ENCODE measurements at places on chromosomes 16 and 17.

GRCh38 chr17:40443988-40444899, 994 bp downstream of the IGFBP4 start:
- DNase-seq = no peak

GRCh38 chr16:20984019-20984418, 83.4 kb downstream of the LYRM1 start:
- no peak for DNase-seq

DNA sequence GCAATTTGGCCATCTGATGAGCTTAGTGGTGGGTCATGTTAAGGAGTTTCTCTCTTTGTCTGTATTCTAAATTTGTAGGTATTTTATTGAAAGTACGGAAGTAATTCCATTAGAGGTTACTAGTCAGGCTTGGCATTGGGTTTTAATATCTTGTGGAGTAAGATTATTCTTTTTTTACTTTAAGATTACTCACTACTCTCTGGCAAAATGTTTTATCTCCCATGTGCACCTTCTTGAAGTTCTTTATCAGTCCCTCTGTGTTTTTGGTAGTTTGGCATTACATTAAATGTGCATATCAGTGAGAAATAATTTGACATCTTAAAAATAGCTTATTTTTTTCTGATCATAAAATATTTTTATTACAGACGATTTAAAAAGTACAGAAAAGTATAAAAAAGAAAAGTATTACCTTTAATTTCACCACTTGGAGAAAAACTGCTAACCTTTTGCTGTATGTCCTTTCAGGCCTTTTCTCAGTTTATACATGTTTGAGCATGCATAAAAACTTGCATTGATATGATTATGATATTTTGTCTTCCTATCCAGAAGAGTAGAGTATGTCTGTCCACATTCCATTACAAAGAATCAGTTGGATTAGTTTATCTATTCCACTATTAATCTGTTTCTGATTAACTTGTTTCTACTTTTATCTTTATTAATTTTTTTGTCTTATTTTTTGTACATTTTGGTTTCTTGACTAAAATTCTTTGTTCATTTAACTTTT, 198.3 kb downstream of the SPECC1 start:
- no peak for DNase-seq

DNA sequence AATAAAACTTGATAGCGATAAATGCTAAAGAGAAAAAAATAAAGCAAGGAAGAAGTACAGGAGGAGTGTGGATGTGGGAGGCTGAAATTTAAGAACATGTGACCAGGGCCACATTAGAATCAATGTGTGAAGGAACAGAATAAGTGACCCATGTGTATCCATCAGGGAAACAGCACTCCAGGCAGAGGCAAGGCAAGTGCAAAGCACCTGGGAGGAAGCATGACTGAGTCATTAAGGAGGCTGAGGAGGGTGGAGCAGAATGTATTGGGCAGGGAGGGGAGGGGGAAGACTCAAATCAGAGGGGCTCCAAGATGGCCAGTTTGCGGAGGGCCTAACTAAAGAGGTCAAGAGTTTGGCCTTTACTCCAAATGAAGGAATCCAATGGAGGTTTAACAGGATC, 8.0 kb downstream of the CDR2 start:
- no peak for DNase-seq

- no peak for DNase-seq
Observed at GRCh38 chr16:57297856-57298255, 13.4 kb upstream of the PLLP start.

DNA sequence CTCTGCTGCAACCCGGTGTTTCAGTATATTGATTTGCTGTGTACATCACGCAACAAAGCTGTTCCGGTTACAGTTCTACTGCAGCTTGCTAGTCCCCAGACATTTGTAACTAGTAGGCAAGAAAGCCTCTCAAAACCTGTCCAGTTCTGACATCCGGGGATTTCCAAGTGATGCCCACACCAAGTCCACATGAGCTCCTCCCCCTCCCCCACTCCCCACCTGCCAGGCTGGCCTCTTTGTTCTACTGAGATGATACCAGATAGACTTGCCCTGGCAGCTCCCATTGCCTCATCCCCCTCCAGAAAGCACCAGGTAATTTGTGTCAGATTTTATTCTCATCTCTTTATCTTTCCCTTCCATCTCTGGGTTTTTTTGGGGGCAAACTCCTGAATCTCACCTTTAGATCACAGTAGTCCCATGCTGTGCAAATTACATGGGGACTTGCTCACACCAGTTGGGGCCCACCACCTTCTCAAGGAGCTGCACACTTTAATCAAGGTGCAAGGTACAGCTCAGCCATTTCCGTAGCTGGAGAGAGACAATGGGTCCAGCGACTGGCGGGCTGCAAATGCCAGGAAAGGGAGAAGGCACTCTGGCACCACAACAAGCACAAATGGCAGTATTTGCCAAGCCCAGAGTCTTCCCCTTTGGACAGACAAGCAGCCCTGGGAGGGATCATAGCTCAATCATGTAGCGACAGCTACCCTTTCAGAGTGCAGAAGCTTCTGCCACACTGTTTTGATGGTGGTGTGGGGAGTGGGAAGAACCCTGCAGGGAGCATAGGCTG, 183.1 kb downstream of the CYLD start:
- DNase-seq = no peak

DNA sequence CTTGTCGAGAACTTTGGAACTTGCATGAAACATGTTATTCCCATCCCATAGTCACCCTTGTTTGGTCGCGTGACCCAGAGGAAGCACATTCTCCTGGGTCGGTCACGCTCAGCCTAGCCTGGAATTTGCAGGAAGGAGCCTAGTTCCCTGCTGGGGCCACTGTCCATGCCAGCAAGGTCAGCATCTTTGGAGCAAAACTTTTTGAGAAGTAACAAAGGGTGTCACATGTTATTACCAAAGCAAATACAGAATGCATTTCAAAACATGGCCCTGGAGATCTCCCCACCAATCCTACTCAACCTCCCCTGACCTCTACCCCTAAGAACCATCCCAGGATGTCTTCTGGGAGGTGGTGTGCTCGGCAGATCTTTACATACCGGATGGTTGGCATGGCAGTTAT, 26.2 kb upstream of the IRF8 start:
- DNase-seq = no peak

GRCh38 chr17:4786516-4786915, 352 bp upstream of the VMO1 start:
- no peak for DNase-seq

GRCh38 chr17:81040791-81041337, 5.9 kb downstream of the BAIAP2 start:
- no peak for DNase-seq

DNA sequence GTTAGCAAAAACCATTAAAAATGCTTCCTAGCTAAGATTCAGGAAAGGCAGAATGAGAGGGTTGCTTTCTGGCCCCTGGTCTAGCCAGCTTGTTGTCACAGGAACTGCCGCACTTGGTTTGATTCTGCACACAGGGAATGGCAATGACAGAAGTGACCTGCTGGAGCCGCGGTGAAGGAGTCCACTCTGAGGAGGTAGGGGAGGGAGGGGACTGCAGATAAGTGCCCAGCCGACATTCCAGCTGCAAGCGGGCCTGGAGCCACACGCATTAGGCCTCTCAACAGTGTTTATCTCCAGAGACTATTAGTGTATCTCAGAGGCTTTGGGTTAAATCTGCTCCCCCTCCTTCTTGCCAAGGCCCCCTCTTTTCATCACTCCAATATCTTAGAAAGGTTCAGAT, 38.6 kb downstream of the CDRT15 start:
- no peak for DNase-seq

GRCh38 chr17:80782536-80783427, 208.9 kb upstream of the CHMP6 start:
- DNase-seq = no peak

GRCh38 chr16:8564934-8565345, 25.4 kb downstream of the TMEM114 start:
- DNase-seq = no peak

- no peak for DNase-seq
Observed at GRCh38 chr16:58498341-58499091, 1.4 kb upstream of the NDRG4 start.

DNA sequence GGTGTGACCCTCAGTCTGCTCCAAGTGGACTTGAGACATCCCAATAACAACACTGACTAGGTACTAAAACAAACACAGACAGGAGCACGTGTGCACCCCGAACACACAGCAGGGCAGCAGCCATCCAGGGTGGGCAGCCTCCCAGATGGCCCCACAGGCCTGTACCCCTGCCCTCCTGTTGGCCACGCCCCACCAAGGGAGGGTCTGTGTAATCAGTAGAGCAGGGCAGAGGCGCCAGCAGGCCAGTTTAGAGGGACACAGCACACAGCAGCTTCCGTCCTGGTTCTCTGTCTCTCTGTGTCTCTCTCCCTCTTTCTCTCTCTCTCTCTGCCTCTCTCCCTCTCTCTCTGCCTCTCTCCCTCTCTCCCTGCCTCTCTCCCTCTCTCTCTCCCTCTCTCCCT, 21.4 kb downstream of the ACTG1 start:
- no peak for DNase-seq

GRCh38 chr17:6599364-6599763, 41.1 kb downstream of the KIAA0753 start:
- DNase-seq = no peak

- no peak for DNase-seq
Observed at GRCh38 chr16:9177861-9178260, 86.4 kb downstream of the HAPSTR1 start.

- DNase-seq = no peak
Observed at GRCh38 chr17:34668206-34668605, 88.8 kb downstream of the TMEM132E start.

DNA sequence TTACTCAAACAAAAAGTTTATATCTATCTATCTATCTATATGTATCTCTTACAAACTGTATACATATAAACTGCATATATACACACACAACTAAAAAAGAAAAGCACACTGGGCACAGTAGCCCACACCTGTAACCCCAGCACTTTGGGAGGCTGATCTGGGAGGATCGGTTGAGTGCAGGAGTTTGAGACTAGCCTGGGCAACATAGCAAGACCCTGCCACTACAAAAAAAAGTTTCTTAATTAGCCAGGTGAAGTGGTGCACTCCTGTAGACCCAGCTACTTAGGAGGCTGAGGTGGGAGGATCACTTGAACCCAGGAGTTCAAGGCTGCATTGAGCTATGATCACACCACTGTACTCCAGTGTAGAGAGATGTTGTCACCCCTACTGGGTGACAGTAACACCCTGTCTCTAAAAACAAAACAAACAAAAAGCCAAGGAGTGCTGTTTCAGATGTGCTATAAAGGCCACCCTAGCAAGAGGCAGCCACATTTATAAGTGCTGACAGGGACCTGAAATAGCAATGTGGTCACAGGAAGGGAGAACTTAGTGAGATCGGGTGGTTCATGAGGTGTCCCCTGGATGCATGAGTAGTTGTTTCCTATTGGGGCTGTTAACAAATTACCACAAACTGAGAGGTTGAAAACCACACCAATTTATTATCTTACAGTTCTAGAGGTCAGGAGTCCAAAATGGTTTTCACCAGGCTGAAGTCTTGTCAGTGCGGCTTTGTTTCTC, 4.8 kb downstream of the CD2BP2 start:
- DNase-seq = no peak

GRCh38 chr17:62929320-62929719, 36.7 kb upstream of the TANC2 start:
- DNase-seq = no peak

DNA sequence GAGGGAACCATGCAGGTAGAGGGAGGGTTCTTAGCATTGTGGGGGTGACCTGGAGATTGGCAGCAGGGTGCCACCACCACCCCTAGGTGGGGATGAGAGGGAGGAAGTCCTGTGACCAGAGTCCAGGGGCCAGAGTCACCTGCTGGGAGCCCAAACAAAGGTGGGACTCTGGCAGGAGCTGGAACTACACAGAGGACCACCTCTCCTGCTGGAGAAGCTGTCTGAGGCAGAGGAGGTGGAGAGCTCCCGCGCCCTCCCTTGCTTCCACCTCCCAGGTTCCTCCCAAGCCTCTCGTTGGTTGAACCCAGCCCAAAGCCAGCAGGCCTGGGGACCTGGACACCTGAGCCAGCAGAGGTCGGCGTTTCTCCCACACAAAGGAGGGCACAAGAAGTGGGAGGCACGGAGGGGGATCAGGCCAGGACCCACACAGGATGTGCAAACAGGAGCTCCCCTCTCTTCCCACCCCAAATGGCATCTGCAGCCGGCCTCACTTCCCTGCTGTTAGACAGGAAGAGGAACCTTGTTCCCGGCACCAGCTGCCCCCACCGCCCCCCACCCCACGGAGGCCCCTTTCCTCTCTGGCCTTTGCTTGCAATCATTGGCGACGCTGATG, 154.6 kb downstream of the SEC14L1 start:
- no peak for DNase-seq

DNA sequence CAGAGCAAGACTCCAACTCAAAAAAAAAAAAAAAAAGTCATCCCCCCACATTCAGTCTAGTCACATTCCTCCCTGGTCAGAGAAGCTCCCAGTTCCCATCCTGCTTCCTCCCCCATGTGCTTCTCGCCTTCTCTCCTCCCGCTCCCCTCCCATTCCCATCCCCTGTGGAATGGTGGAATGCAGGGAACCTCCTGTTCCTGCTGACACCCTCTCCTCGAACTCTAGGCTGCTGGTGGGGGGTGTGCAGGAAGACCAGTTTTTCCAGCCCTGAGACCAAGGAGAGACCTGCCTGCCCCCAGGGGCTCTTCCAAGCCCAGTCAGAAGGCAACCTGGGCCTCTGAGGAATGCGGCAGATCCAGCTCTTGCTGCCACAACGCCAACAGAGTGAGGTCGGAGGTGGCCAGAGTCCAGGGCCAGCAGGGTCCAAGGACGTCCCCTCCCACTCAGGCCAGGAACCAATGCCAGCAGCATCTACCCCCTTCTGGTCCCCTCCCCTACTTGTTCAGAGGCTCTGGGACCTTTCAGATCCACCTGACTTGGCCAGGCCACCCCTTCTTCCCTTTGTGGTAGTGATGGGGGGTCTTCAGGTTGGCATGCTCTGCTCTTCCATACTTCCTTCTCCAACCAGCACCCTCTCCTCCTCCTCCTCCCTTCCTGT, 39.3 kb upstream of the TAC4 start:
- DNase-seq = no peak

- DNase-seq = no peak
Observed at GRCh38 chr16:5791011-5791657, 693.5 kb upstream of the EEF2KMT start.

- DNase-seq = no peak
Observed at GRCh38 chr16:84471316-84471715, 33.1 kb downstream of the MEAK7 start.

DNA sequence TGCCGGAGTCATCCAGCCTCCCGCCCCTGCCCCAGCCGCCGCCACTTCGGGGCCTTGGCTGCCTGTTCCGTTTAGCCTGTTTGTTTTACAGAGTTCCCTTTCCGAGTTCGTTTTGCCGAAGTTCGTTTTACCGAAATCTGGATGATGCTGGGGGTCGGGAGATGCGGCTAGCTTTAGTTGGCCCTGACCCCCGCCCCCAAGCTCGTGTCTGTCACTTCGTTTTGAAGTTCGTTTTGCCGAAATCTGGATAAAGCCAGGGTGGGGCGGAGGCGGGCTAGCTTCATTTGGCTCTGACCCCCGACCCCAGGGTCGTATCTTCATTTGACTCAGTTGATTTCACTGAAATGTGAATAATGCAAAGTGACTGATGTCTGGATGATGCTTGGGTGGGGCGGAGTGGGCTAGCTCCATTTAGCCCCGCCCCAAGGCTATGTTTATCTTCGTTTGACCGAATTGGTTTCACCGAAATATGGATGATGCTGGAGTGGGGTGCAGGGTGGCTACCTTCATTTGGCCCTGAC, 591 bp downstream of the PSMD7 start:
- DNase-seq = no peak

All from stimulated activated CD4-positive, alpha-beta T cell treated with anti-CD3 and anti-CD28 coated beads, Interleukin-1b, Interleukin-23, amount 100 ng/mL, for 4 hours (primary cell).